Activated naive CD4-positive, alpha-beta T cell treated with Interleukin-2 at 50 U/mL for 16 hours (primary cell): ENCODE measurements at places on chromosomes 12 and 14.
A peak's percentile ranks its signal among the peaks of the same experiment; 100 is the strongest.

GRCh38 chr14:38505973-38506249 is 250.0 kb upstream of the CLEC14A start:
- DNase-seq = no peak

GRCh38 chr14:49851813-49852212 is 775 bp downstream of the NEMF start:
- no peak for DNase-seq

DNA sequence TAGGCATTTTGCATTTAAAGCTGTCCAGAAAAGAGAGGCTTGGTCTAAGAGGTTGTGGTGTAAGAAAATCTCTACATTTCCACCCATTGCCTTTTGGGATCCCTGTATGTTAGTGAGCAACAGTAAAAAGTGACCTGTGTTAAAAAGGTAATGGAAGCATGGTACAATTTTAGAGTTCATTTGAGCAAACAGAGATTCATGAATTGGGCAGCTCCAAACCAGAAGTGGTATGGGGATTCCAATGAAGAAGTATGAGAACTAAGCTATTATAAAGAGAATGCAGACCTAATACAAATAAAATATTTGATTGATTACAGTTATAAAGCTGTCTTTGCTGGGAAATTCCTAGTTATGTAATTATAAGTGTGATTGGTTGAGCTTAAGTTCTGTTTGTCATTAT is 907.0 kb downstream of the DIO2 start:
- no peak for DNase-seq

DNA sequence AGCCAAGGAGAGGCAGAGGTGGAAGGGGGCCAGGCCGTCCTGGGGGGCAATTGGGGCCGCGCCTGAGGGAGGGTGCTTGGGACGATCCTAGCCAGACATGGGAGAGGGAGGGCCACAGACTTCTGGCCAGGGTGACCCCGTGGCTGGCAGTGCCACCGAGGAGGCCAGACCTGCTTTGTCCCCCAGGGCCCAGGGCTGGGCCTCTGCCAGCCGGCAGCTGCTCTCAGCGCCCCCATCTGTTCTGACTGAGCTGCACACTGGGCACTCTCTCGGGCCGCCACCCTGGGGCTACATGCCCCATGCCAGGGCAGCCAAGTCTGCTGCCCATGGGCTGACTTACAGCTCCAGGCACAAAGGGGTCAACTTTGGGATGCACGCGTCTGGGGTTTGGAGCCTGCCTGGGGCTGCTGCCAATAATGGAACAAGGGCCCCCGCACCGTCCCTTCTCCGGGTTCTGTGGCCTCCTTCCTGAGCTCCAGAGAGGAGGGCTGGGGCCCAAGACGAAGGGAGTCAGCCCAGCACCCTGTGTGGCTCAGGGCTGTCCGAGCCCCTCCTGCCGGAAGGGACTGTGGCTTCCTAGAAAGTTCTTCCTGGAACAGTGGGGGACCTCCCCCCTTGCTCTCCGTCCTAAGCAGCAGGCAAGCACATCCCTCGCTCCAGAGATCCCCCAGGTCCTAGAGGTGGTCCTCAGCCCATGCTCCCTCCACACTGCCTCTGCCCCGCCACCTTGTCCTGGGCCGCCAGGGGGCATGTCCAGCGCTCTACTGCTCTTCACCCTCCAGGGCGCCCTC is 1.1 kb downstream of the ADSS1 start:
- no peak for DNase-seq

DNA sequence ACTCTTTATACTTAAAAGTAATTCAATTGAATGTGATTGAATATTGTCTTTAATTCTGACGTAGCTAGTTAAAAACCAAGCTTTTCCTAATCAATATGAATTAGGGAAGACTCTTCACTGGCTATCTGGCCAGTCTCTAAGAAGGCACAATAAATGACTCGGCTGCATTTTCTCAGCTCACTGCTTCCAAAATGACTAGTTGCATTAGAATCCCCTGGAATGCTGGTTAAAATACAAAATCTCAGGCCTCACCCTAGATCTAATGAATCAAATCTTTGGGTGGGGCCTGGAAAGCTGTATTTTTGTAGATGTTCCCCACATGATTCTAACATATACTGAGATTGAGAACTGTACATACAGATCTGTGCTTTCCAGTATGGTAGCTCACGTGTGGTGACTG is 242.1 kb downstream of the CHST11 start:
- no peak for DNase-seq

DNA sequence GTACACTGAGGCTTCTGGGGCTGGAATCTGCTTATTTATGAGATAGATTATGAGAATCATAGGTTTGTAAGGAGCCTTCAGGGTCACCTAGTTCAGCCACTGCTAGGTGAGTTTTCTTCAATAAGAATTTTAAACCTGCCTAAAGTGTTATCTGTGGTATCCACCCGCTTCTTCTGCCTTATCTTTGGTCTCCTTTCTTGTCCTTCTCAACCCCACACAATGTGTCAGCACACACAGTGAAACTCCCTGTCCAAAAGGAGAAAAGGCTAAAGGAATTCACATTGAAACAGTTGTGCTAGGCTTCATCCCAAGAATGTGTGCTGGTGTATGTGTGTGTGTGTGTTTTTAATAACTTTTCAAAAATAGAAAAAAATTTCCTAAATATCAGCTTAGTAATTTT is 259.3 kb upstream of the BTG1 start:
- DNase-seq = no peak

GRCh38 chr12:41476499-41477439 is 288.6 kb downstream of the PDZRN4 start:
- DNase-seq = no peak

DNA sequence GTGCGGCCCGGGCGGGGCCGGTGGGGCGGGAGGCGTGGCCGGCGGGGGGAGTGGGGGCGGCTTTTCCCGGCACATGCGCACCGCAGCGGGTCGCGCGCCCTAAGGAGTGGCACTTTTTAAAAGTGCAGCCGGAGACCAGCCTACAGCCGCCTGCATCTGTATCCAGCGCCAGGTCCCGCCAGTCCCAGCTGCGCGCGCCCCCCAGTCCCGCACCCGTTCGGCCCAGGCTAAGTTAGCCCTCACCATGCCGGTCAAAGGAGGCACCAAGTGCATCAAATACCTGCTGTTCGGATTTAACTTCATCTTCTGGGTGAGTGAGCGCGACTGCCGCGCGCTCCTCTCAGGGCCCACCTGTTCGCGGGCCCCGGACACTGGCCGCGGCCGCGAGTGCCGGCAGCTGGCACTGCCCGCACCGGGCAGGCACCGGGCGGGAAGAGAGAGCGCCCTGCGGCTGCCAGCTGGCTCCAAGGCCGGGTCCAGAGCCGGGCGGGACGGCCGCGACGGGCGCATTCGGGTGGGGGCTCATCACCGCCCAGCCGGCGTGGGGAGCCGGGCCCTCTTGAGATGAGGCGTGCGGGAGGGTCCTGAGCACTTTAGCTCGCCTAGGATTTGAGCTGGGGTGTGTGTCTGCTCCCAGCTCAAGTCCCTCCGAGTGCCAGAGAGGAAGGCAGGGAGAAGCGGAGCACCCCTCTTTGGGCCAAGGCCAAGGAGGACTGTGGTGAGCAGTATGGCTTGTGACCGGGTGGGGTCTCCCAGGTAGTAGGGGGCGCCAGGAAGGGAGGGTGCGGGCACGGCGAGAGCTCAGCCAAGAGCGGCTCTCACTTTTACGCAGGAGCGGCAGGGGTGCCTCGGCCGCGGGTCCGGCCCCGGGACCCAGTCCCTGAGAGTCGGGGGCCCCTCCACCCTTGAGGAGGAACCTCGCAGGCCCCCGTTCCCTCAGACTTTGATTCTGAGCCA is at the start of gene CD9:
Gene CD9, plus strand, starts transcription at position 145 of the 957 bp plus-strand sequence. Its CDS starts 100 bp downstream, at position 245.
- peak; percentile 23 for DNase-seq

DNA sequence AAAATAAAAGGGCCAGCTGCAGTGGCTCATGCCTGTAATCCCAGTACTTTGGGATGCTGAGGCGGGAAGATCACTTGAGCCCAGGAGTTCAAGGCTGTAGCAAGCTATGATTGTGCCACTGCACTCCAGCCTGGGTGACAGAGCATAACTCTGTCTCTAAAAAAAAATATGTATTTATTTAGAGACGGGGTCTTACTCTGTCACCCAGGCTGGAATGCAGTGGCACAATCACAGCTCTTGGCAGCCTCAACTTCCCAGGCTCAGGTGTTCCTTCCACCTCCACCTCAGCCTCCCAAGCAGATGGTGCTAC is 179.3 kb upstream of the ATF7IP start:
- DNase-seq = no peak
